ENCODE measurements at places on chromosomes 2 and 18.

DNA sequence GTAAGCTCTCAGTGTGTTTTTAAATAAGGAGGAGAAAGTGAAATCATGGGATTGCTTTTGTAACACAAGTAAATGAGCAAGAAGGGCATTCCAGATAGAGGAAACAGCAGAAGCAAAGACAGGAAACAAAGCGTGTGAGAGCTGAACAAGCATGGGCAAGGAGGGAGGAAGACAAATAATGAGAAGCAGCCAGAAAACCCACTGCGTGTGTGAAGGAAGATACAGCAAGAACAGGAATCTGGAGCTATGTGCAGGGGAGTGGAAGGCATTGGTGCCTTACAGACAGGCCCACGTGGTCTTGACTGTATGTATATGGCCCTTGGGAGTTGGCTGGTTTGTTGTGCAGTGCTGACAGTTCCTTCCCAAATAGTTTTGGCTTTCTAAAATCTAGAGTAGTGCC, 88.6 kb downstream of the AAK1 start:
- DNase-seq: no peak

DNA sequence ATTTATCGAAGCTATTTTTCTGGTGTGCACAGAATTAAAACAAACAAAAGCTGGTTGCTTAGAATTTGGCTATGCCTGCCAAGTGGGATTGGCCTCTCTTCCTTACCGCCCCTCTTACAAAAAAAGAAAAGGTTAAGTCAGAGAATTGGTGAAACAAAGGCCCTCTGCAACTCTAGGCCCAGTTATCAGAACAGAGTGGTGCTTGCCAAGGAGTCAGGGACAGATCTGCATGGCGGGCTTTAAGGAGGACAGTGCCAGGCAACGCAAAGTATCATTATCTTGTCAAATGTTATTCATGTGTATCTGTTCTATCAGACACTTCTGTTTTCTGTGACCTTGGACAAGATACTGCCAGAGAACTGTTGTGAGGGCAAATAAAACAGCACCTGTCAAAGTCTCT, 78.3 kb downstream of the TGIF1 start:
- no peak for DNase-seq

DNA sequence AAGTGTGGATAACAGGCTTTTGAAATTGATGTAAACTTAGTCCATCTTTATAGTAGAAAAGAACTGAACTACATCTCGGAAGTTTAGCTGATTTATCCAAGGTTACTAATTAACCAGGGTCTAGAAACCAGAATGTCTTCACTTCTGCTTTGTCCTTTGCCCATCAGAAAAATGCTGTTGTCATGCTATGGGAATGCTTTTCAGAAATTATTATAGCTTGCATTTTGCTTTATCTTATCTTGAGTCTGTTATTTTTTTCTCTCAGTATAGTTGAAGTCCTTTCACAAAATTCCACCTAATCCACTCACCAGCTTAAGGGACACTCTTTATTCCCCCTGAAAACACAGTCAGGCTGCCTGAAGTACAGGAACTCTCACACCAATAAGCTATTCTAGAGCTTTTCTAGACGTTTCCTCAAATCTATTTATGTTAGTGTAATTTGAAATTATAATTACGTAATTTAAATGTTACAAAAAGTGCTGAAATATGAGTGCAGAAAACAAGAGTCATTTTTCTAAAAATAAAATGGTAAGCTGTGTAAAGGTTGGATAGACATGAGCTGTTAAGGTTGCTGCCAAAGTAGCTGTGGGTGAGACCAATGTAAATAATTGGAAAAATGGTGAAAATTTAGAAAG, 456.3 kb downstream of the TGIF1 start:
- DNase-seq: no peak

DNA sequence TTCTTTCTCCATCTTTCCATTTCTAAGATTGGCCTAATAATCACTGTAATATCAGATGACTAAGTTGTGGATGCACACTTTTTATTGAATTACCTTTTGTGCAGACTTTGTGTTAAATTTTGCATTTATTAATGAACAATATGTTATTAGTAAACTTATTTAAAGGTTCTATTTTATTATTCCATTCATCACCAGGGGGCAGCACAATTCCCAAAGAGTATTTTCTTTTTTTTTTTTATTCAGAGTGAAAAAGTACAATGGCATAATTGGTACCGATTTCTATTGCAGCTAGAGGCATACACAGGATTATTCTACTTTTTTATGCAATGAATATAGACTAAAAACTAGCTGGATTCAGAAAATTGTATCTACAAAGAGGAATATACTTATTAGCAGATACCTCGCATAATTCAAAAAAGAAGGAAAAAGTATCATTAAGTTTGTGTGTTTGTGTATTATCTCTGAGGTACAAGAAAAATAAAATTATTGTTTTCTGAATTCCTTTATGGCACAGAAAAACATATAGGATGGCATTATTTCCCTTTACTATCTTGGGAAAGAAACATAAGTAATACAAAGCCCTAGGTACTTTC, 390.6 kb downstream of the ERBB4 start:
- DNase-seq: no peak

DNA sequence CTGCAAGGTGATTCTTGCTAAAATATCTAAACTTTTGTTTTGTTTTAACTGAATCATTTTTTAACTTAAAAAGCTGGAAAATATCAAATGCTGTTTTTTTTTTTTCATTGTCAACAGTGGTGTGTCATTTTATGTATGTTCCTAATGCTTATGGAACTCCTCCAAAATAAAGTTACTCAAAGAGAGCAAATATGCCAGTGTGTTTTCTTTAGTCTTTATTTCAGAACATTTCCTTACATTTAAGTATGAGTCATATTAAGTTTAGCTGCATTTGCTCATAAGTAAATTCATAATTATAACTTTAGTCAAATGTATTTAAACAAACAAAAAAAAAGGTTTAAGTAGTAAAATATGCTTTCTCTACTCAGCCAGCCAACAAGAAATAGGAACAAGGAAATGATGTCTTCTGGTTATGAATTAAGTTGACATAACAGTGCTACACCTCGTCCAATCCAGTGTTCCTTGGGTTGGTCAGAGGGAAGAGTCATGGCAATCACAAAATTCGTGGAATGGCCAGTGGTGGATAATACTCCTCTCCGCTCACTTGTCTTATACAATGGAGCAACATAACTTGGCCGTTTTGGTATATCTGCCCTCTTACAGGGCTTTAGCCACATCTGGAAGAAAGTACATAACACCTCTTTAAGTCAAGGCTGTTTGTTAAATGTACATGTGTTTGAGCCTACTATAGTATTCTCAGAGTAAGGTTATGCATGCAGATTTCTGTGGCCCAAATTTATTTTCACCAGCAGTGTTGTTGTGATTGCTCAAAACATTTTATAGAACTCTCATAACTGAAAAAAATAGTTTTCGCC, 80.7 kb downstream of the SLC39A10 start:
- no peak for DNase-seq

GRCh38 chr2:64910972-64911433, 78.2 kb upstream of the SLC1A4 start:
- DNase-seq: no peak

GRCh38 chr2:233867993-233868532, at the start of gene MSL3B:
MSL3B (minus strand) TSS chr2:233868386.
- peak; percentile 61 for DNase-seq

DNA sequence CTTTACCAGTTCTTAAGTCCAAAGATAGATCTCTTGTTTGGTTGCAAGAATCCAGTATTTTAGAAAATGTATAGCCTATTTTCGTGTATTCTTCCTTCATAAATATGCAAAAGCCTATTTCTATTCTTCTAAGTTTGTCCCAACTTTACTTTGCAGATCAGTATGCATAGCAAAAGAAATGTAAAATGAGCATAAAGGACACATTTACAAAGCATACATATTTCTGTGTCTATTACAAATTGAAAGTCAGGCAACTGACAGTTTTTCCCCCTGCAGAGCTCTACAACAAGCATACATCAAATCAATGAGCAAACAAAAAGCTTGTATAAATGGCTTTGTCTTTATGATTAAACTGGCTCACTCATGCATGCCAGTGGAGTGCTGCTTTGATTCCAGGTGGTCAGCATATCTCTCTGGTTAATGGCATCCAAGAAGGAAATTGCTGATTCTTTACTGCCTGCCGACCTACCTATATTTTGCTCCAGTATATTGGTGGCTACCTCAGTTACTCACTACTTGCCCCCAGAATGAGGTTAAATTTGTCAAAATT, 10.0 kb upstream of the VPS54 start:
- DNase-seq: no peak

GRCh38 chr2:173631127-173631460, 276.4 kb downstream of the CDCA7 start:
- no peak for DNase-seq

DNA sequence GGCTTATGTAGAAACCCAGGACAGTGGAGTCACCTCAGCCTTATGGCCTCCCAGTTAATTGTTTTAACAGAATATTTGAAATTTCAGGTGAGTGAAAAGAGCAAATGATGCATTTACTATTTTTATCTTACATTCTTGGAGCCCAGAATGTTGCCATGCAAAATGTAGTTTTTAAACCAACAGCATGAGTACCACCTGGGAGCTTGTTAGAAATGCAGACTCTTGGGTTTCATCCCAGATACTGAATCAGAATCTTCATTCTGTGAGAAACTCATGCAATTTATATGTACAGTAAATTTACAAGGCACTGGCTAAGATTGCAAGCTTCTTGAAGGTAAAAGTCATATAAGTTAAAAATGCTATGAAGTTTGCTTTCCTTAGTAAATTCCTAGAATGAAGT, 654.5 kb upstream of the CDH2 start:
- no peak for DNase-seq

- DNase-seq: no peak
Observed at GRCh38 chr2:70850925-70851324, 15.3 kb upstream of the CD207 start.

DNA sequence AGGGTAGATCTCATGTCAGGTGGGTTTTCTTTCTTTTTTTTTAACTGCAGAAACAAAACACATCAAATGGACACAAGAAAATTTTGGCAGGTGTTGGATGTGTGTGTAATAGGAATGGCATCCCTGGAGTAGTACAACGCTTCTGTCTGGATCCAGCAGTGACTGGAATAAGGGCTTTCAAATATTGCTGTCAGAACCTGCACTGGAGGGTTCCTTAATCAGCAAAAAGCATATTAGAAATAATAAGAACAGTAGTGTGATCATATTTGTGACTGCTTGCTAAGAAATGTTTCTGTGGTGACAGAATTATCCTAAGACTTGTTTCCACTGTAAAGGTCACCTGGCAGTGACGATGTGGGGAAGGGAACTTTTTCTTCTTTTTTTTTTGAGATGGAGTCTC, 30.8 kb downstream of the CREG2 start:
- DNase-seq: no peak

- DNase-seq: no peak
Observed at GRCh38 chr2:218407717-218408116, 8.0 kb downstream of the CTDSP1 start.

DNA sequence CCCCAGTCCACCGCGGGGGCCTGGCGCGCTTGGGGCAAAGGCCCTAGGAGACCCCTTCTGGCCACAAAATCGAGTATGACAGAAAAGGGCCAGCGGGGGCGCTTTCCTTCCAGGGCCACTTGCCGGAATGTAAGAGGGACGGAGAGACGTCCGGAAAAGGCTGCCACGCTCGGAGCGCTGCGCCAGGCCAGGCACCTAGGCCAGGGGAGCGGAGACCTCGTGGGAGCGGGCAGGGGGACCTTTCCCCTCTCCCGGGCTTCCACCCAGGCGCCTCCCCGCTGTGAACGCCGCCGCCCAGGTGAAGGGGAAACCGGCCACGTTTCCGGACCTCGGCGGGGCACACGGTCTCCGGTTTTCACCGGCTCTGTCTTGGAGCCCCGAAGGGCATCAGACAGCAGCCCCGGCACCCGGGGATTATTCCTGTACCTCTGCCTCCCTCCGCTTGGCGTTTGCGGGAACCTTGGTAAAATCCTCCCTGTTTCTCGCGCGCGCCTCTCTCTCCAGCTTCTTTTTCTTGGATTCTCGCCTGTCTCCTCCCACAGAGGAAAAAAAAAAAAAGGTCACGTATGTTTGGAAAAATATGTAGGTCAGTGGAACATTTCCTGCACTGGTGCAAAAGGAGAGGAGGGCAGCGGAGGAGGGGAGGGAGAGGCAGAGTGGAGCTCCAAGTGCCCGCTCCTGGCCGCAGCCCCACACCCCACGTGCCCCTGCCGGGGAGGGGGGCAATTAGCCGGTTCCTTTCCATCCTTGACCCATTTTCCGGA, 1.2 kb upstream of the NPAS2 start:
- DNase-seq: peak; percentile 40
